ENCODE measurements at places on chromosomes 2 and 18.
A peak's percentile ranks its signal among the peaks of the same experiment; 100 is the strongest.

DNA sequence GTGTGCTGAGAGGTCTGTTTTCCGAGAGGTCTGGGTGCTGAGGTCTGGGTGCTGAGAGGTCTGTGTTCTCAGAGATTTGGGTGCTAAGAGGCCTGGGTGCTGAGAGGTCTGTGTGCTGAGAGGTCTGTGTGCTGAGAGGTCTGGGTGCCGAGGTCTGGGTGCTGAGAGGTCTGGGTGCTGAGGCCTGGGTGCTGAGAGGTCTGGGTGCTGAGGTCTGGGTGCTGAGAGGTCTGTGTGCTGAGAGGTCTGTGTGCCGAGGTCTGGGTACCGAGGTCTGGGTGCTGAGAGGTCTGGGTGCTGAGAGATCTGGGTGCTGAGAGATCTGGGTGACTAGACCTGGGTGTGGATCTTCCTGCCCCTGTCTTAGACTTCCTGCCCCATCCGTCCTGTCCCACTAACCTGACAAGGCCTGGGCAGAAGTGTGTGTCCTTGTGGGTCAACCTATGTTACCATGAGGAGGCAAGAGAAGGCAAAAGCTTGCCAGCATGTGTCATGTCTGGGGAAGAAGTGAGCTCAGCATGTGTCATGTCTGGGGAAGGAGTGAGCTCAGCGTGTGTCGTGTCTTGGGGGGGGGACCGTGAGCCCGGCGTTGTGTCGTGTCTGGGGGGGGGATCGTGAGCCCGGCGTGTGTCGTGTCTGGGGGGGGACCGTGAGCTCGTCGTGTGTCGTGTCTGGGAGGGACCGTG, 69.3 kb downstream of the KCNG2 start:
- DNase-seq = no peak

GRCh38 chr2:44102790-44103562, 65.7 kb upstream of the PPM1B start:
- no peak for DNase-seq

GRCh38 chr2:3282056-3282998, 95.3 kb downstream of the EIPR1 start:
- no peak for DNase-seq

- DNase-seq = no peak
Observed at GRCh38 chr2:64952511-64953482, 36.4 kb upstream of the SLC1A4 start.

DNA sequence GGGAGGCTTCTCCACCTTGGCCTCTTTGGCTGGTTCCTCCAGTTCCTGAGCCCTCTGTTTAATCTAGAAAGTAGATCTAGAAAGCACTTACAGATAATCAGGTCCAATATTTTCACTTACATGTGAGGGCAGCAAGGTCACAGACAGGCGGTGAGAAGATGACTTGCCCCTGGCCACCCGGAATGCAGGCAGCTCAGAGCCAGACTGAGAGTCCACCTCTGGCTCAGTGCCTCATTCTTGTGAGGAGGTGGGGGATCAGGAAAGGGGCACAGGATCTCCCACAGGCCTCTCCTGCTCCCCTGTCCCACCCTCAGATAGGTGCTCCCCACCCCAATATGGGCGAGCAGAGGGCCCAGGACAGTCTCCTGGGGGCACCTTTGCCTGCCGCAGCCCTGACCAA, 5.8 kb downstream of the WNT6 start:
- no peak for DNase-seq

DNA sequence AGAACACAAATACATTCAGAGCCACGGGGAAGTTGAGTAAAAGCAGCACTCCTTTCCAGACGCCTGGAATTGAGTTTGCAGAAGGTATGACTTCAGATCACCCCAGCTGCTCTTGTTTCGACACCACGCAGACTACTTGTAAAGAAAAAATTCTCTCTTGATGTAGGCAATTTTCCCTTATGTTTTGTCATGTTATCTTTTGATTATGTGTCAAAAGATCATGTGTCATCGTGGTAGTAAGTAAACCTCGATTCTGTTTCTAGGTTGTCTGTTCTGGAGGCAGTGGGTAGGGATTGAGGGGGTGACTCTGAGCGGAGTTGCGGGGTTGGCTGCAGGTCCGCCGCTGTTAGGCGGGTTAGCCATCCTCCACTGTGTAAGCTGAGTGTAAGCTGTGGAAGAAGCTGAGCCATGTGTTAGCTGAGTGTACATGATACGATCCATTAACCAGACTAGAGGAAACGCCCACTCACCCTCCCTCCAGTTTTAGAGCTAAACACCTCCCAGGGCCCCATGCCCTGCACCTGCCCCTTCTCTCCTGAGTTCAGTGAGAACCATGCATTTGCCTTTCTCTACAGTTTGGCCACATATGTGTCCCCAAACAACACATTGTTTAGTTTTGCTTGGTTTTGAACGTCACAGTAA, 181.8 kb downstream of the SNTG2 start:
- peak; percentile 62 for DNase-seq

DNA sequence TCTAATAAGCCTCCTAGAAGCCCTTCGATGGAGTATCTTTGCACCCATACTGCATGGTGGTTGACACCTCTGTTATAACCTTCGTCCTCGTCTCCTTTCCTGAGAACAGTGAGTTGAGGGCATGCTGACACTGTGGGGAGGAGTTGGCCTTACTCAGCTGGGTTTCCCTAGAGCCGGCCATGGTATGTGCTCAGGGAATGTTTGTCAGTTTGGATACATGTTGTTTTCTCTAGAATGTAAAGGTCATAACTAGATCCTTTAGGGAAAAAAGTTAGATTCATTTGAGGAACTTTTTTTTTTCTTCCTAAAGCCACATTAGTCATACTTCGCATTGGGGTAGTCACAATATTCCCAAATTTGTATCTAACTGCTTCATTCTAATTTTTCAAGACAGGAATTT, 106.0 kb upstream of the FOSL2 start:
- no peak for DNase-seq

- DNase-seq = peak; percentile 28
Observed at GRCh38 chr2:190563109-190563508, 28.6 kb upstream of the NEMP2 start.

GRCh38 chr2:211132573-211132972, 576.2 kb downstream of the CPS1 start:
- no peak for DNase-seq

DNA sequence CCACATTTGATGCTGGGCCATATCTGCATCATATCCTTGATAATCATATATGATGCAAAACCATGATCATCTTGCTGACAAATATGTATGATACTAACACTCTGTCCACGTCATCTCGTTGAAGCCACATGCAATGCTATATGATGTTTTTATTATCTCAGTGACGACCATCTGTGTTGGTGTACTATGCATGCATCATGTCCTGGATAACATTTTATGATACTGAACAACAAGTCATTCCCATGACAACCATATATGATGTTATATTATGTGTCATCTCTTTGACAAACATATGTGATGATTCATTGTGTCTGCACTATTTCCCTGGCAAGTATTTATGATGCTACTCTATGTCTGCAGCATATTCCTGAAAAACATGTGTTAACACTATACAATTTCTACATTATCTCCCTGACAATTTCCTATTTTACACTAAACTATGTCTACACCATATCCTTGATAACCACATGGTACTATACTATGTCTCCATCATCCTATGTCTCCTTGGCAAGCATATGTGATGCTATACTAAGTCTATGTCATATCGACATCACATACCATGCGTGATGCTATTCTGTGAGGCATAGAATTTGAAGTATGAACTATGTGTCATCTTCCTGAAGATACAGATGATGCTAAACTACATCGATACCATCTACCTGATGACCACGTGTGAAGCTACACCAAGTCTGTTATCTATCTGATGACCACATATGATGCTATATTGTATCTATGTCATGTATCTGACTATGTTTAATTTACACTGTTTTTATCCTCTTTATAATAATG, 37.0 kb downstream of the DAW1 start:
- no peak for DNase-seq

- no peak for DNase-seq
Observed at GRCh38 chr18:77906103-77906892, 656.6 kb downstream of the GALR1 start.

- DNase-seq = no peak
Observed at GRCh38 chr2:220348206-220348605, 720.8 kb downstream of the SLC4A3 start.

DNA sequence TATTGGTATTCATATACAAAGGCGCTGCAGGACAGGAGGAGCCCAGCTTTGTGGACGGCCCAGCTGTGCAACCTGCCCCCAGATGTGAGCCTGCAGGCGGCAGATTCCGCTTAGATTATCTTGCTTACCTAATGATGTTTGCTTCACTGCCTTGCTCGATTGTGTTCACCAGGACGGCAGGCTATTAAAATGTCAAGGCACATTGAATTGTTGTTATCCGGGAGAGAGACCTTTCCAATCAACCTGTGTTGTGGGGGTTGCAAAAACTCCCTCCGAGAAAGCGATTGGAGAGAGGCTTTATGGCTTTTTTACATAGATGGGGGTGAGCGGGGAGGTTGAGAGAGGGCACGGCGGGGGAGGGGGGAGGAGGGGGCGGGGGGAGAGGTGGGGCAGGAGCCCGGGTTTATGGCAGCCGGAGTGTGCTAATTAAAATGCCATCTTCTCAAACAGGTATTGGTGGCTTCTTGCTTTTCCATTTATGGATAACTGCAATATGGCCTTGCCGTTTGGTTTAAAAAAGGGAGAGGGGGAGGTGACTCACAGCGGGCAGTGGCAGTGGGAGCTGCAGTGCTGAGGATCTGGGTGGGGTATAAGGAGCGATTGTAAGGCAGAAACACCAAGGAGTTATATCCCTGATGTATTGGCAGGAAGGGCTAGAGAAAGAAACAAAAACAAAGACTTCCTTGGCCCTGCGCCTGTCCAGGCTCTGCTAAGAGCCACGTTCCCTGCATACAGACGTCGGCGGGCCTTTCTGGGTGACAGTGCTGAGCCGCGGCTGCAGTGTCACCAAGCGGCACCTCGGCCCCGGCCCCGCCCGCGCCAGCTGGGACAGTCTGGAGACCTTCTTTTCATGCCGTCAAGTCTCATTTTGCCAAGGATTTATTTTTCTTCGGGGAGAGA, 97.2 kb downstream of the INSIG2 start:
- peak; percentile 64 for DNase-seq

- no peak for DNase-seq
Observed at GRCh38 chr18:38957736-38958135, 1392.1 kb upstream of the CELF4 start.

- no peak for DNase-seq
Observed at GRCh38 chr2:232457121-232458011, 1.4 kb downstream of the ALPI start.

GRCh38 chr2:40466332-40466906, 14.5 kb upstream of the SLC8A1 start:
- no peak for DNase-seq

DNA sequence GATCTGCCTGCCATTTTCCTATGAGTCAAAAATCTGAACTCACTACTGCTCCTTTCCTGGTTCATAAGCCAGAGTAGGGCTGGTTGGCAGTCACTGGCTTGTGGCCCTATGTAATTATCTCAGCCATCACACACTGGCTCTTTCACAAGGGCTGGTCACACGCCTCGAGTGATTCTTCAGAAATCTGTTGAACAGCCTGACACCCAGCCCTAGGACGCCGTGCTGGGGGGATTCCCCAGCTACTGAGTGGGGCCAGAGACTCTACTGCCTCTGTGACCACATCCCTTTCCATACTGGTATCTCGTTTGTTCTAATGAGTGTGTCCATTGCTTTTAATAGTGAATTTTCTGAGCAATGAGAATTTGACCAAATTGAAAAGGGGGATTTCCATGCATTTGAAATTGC, 45.8 kb upstream of the RBM44 start:
- peak; percentile 23 for DNase-seq

GRCh38 chr2:44560941-44561340, 199.2 kb downstream of the CAMKMT start:
- no peak for DNase-seq

GRCh38 chr2:48227617-48228344, 302.2 kb upstream of the STON1 start:
- no peak for DNase-seq

- DNase-seq = no peak
Observed at GRCh38 chr2:47056374-47056773, 98.7 kb downstream of the STPG4 start.

- DNase-seq = no peak
Observed at GRCh38 chr2:170495896-170496295, 219.2 kb upstream of the SP5 start.

DNA sequence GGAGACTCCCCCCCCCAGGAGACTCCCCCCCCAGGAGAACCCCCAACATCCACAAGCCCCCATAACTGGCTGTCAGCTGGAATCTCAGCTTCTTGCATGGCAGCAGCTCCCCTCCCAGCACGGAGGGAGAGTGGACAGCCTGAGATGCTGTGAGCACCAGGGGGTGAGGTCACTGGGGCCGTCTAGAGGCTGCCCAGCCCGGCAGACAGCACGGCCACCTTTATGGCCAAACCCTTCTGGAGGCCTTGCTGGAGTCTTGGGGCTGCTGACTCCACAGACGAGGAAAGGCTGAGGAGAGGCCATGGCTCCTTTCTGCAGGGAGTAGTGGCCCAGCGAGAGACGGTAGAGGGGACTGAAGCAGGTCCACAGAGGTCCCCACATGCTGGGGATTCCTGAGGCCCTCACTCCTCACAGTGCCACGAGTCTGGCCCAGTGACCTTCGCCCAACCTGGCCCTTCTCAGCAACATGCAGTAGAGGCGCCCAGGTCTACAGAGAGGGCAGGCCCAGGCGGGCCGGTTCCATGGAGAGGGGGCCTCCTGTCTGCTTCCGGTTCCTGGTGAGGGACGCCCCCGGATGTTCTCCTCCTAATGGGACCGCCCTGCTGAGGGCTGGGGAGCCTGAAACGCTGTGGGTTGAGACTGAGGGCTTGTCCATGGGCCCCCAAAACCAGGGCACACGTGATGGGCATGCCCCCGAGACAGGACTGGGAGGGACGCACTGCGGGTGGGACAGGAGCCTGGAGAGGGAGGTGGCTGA, 122.6 kb upstream of the CTDP1 start:
- DNase-seq = no peak

- DNase-seq = peak; percentile 29
Observed at GRCh38 chr18:45997700-45998151, 30.6 kb upstream of the EPG5 start.

DNA sequence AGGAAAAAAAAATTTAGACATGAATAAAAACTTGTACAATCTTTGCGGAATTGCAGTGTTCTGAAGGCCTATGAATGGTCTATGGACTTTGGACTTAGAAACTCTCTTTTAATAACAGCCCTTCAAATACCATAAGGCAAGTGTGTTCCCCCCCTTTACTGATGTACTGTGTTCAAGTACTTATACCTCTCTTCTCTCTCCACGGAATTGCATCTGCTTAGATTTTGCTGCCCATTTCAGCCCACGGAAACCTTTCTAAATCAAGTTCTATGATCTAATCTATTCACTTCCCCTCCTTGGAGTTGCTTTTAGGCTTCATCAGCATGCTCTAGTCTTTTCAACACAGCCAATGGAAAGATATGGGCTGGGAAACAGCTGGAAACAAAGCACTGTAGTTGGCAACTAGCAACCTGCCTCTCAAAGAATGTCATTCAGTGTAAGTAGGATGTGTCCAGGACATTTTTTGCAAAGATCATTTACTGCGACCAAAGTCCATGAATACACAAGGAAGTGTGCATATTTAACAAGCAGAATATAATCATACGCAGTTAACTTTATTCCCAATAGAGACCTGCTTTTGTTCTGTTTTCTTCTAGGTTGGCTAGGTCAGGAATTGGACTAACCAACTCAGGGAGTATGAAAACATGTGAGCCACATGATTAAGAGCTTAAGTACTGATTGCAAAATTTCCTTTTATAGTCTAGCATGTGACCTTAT, 58.0 kb downstream of the SLC40A1 start:
- no peak for DNase-seq

GRCh38 chr2:182666674-182667314, 49.3 kb upstream of the DNAJC10 start:
- DNase-seq = no peak
